Stimulated activated CD8-positive, alpha-beta memory T cell treated with anti-CD3 and anti-CD28 coated beads, Interleukin-2, amount 100 ng/mL, for 1 hour (primary cell): ENCODE measurements at places on chromosomes 13 and 19.

DNA sequence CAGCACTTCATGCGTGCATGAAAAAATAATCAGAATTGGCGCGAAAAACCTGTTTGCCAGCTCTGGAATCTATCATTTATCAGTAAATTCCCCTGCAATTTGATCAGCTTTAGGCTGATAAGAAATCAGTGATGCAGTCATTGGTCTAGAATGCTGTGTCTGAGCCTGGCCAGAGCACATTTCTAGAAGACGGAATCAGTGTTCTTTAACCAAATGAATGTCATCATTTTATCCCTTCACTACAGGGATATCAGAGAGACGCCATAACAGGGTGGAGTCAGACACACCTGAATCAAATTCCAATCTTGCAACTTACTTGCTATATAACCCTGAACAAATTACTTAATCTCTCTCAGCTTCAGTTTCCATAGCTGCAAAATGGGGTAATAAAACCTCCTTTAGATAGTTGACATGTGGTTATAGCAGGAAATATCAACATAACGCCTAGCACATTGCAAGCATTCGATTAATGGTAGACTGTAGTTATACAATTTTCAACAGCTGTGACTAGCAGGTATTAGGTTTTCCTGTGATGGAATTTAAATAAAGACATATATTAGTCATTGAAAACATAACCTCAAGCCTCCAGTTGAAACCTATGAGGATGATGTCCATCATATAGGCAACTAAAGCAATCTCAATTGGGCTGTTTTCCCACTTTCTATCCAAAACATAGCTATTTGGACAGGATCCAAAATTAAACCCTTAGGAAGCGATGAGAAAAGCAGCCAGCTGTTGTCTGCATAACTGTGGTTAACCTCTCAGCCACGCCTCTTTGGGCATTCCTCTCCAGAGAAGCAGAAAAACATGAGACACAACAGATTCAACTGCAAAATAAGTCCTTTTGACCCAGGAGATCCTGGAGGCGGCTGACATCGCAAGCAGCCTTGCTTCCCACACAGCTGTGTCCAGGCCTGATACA is 51.6 kb upstream of the UBL3 start:
- DNase-seq = no peak

DNA sequence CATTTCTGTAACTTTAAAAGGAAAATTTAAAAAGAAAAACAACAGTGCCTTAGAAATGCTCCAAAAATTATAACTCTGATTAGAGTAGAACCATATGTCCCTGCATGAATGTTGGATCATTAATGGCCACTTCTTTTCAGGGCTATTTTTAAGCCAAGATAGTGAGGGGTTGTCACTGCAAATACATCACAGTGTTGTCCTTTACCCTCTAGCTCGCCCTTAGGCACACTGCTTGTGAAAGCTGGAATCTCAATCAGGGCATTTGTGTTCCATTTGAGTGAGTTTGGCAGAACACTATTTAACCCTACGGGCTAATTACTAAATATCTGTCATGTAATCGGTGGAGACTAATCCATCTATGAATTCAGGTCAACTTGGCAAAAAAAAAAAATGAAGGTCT is 212.2 kb downstream of the NHLRC3 start:
- no peak for DNase-seq

DNA sequence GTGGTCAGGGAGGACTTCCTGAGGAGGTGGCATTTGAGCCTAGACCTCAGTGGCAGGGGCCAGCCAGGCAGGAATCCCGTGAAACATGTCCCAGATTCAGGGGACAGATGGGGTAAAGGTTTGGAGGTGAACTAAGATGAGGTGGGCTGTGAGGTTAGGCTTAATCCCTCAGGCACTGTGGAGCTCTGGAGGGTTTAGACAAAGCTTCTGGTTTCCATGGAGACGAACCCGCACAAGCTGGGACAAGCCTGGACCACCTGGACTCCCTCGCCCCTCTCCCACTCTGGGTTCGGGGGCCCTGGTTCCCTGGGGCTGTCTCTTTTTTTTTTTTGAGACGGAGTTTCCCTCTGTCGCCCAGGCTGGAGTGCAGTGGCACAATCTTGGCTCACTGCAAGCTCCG is 15.7 kb downstream of the TJP3 start:
- DNase-seq = no peak

GRCh38 chr13:24557081-24557480 is 44.5 kb upstream of the PARP4 start:
- DNase-seq = no peak

- no peak for DNase-seq
These were observed 1483.7 kb downstream of the PCDH9 start for GRCh38 chr13:65746406-65746921.

DNA sequence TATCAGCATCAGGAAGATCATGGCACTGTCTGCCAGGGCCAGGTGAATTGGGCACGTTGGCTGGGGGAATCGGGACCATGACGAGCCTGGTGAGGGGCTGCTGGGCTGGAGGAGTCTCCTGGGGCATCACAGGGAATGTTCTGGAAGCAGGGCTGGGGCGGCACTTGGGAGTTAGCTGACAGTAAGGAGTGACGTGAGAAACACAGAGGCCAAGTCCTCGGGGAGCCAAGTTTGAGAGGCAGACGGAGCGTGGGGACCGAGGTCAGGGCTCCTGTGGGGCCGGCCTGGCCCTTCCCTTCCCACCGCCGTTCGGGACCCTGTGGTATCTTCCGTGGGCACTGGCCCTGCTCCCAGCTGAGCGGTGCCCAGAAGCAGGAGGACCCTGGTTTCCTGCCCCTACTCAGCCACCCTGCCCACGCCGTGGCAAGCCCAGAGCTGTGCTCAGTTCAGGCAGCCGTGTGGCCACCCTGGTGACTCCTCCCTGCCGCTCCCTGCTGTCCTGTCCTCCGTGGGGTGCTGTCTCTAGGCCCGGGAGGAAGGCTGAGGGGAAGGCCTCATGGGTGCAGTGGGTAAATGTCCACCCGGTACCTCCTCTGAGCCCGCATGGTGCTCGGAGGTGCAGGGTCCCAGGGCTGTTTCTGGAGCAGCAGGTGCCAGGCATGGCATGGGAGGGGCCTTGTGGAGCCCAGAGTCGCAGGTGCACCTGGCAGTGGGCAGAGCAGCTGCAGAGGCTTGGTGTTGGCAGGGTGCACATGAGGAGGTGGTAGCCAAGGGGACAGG is 25.2 kb downstream of the CRTC1 start:
- DNase-seq = no peak

DNA sequence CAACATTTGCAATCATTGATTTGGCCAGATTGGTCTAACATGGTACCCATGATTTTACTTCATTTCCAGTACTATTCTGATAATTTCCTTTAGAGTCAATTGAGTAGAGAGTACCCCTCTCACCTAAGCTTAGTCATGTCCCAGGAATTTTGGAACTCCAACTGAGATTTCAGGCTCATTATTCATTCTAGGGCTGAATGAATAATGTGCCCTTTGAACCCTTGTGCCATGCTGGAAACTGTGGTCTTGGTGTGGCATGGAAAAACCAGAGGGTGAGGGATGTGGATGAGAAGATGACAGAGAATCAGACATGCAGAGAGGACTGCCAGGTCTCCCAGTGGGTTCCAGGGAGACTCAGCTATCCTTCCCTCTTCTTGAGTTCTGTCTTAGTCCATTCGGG is 30.2 kb downstream of the ITM2B start:
- DNase-seq = no peak
